ENCODE measurements at places on chromosomes 7 and 10. TPM values are rescaled to one million over a fixed set of nuclear protein-coding genes. Genes with fewer than 3 reads are reported as not detected.

- DNase-seq = peak; percentile 51
These were observed 543.2 kb upstream of the SEMA3D start for GRCh38 chr7:85730012-85730411.

CCDC172 gene
- not detected for total RNA-seq

RAMP3 gene
- total RNA-seq = not detected

CDK14 gene
- total RNA-seq = 21.2 TPM

DNA sequence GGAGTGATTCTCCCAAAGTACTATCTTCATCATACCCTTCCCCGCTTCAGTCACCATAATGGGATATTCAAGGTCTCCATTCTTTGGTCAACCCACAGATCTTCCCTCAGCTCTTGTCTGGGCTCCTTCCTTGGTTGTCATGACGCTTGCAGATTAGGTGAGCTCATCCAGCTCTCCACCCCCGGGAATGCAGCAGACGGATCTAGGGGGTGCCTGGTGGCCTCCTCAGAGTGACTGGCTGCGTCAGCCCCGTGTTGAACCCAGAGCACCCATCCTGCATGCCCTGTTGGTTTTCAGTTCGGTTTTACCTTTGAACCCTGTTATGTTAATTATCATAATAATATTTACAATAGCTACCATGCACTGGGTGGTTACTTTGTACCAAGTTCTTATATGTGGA, 6.4 kb downstream of the NEURL1 start:
- peak; percentile 38 for DNase-seq

DNA sequence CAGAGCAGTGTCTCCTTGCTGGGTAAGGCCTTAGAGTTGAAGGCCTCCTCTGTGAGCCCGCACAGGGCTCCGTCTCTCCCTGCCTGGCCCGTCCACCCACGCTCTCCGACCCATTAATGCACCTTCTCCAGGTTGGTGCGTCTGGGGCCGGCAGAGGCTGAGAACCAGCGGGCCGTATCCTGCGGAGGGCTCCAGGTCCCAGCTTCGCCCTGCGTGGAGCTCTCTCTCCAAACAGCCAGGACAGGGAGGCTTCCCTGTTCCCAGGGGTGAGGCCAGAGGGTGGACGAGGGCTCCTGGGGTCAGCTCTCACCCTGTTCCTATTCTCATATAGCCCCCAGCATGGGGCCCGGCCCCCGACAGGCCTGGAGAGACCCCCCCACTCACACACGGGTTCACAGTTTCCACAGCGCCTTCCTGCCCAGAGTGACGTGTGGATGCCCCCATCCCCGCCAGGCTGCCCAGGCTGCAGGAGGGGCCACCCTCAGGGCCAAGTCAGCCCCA, 34.6 kb downstream of the GET4 start:
- no peak for DNase-seq

DMBT1 gene
- not detected for total RNA-seq

ITGA8 gene
- not detected for total RNA-seq

DNA sequence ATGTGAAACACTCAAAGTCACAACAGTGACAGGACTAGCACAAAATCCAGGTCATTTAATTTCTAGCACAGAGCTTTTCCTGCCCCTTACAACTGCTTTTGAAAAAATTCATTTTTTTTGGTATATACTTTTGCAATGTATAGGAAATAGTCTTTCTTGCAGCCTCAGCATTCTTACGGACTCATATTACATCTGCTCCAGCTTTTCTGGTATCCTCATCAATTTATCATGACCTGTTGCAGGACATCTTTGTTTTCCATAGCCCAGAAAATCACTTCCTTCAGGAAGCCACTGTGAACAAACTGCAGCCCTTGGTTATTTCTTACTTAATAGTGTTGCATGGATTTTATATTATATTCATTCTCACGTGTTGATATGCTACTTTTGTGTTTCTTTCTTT, 347.9 kb upstream of the MTPN start:
- DNase-seq = no peak

All from GM23248 (cell line).